Daoy (cell line): ENCODE measurements at places on chromosomes 2 and 18. TPM values are rescaled to one million over a fixed set of nuclear protein-coding genes. Genes with fewer than 3 reads are reported as not detected.

DNA sequence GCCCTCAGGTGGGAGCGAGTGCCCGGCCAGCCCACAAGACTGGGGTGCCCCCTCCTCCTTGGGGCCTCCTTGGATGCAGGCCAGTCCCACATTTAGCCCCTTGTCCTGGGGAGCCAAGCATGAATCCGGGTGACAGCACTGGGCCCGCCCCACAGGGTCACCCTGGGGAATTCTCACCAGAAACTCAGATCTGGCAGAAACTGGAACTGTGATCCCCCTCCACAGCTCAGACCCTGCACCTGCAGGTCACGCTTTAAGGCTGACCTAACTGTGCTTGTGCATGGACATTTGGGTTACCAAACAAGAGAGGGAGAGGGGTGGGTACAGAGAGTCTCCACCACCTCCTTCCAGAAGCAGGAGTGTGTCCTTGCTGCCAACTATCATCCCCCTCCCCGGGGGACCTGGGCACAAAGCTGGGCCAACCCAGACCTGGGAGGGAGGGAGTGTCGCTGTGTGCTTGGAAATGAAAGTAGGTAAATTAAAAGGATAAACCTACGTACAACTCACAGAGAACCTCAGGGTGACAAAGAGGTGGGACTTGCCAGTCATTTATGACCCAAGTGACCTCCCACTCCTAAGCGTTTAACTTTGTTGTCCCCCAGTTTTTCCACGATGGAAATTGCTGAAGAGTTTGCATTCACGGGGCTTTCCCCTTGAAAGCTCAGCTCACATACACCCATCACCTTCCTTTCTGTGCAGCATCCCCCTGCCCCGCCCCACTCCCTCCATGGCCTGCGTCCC, 9.1 kb downstream of the ITM2C start:
- no peak for DNase-seq

IL36B gene
- not detected in 2 replicates for total RNA-seq

TRIB2 gene
- total RNA-seq, result 17.4 and 19.0 TPM in 2 replicates

GRCh38 chr18:73240899-73241298, 373.1 kb upstream of the NETO1 start:
- DNase-seq, result no peak

DNA sequence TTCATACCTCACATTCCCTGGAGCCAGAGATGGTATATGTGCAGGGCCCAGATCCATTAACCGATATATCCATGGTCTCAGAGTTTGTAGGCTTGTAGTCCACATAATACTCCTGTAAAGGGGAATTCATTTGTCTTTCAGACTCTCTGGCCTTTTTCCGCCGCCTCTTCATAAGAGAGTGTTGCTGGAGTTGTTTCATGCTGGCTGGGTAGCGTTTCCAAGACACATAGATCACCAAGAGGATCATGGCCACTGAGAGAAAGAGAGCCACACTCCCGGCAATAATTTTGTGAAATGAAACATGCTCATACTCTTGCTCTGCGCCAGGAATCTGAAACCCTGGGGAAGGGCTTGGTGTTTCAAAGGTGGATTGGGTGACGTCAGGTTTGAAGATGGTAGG, 3.9 kb downstream of the LRRTM4 start:
- DNase-seq, result no peak

DNA sequence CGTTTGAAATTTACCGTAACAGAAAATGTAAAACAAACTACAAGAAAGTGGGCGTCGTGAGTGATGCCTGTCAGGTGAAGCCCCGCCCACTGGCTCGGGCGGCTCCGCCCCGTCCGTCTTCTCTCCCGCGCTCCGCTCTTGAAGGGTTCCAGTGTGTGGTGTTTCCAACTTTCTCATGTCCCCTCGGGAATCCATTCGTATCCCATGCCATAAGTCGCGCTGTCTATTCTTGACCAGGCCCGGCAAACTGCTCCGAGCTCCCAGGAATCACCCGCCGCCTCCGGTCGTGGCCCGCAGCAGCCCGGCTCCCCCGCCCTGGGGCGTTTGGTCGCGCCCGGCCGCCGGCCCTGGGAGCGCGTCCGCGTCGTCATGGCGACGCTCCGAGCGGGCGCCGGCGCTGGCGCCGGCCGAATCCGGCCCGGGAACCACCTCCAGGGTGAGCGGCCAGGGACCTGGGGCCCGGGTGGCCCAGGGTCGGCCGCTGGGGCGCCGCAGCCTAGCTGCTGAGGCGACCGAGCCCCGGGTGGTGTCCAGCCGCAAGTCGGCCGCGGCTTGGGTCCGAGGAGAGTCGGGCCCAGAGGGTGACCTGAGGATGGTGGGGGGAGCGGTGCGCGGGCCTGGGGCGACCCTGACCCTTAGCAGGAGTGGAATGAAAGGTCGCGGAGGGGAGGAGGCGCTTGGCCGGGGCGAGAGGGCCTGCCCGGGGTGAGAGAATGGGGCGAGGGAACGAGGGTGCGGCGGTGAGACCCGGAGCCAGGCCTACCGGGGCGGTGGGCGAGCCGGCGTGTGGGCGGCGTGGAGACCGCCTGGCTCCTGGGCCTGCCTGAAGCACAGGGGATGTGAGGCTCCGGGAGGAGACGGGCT, at the start of gene CFAP221:
CFAP221 (plus strand) TSS at position 375 of the 864 bp plus-strand sequence. CDS start 1,683 bp downstream, outside the sequence.
- peak; percentile 84 for DNase-seq

CD8B2 gene
- not detected in 2 replicates for total RNA-seq

SRD5A2 gene
- total RNA-seq, result not detected in 2 replicates

GLI2 gene
- total RNA-seq, result 4.2 and 45.6 TPM in 2 replicates
